ENCODE measurements at places on chromosomes 7 and 10. TPM values are rescaled to one million over a fixed set of nuclear protein-coding genes. Genes with fewer than 3 reads are reported as not detected.

GRCh38 chr7:152025077-152025936, at the start of gene GALNT11:
TSS of gene GALNT11 (plus strand) at chr7:152025674. CDS start at chr7:152094228, 68,554 bp downstream.
- peak; percentile 79 for DNase-seq

Gene TRIM73
- 0.18 TPM for total RNA-seq

GRCh38 chr7:118264836-118265235, 40.3 kb downstream of the ANKRD7 start:
- no peak for DNase-seq

- no peak for DNase-seq
These were observed 1241.7 kb downstream of the GATA3 start for GRCh38 chr10:9296190-9296589.

DNA sequence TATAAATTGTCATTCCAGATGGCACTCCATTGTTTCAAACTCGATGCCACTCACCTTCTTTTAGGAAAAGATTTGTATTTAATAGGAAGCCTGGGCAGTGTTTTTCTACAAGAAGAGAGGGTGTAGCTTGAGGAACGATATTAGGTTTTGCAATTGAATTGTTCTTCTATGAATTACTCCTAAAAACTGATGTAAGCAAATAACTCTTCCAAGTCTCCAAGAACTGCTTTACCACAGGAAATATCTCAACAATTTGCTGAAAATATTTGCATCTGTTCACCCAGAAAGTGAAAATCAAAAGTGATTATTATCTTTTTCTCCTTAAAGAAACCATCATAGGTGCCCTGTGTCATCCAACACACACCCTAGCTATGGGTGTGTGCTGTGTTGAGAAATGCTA, 261.3 kb upstream of the MEOX2 start:
- DNase-seq = no peak

GRCh38 chr7:130955565-130955919, 221.5 kb upstream of the KLF14 start:
- no peak for DNase-seq

DNA sequence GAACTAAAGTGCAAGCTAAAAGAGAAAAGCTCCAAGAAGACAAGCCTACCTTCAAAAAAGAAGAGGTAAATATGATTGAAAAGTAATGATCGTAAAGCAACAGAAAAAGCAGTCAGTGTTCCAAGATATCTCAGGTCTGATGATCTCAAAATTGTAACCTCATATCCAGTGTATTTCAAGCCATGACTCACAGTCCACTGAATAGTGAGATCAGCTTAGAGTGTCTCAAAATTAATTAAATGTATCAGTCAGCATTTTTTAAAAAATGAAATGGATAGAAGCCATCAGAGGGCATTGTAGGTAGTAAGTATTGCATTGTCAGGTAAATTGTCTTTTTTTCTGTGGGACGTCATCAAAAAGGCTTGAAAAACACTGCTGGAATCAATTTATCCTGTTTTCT, 50.6 kb upstream of the AGBL3 start:
- DNase-seq = peak; percentile 51

- peak; percentile 23 for DNase-seq
These were observed 20.6 kb downstream of the BBIP1 start for GRCh38 chr10:110898391-110898790.

- DNase-seq = no peak
These were observed 61.5 kb downstream of the PDSS1 start for GRCh38 chr10:26759008-26759407.

- no peak for DNase-seq
These were observed 23.2 kb upstream of the C1GALT1 start for GRCh38 chr7:7159063-7159658.

Gene SLC26A4
- total RNA-seq = 0.56 TPM

- DNase-seq = peak; percentile 56
These were observed 246.7 kb downstream of the ETV1 start for GRCh38 chr7:13742811-13743210.
